ENCODE measurements at places on chromosomes 12 and 14.
A peak's percentile ranks its signal among the peaks of the same experiment; 100 is the strongest.

DNA sequence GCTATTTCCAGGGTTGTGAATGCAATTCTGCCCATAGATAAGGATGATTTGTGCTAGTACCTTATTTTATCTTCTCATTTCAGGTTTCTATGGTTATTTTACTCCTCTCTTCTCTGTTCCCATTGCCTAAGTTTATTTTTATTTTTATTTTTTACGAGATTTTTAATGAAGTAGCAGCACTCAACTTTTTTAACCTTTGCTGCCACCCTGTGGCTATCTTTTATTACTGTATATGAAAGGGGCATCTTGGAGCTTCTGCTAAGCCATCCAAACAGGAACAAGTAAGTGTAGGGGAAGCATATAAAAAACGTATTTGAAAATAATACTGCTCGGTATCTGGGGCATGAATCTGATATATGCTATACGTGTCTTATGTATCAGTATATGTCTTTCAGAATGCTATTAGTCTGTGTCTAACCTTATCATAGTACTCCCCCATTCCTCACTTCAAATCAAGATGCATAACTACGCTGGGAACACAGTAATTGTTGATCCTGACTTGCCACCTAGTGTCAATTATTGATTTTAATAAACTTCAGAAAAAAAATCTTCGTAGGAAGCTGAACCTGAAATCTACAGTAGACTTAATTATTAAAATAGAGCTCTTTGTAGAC lies 60.3 kb downstream of the KLRG1 start:
- DNase-seq = no peak

- peak; percentile 65 for DNase-seq
Observed at GRCh38 chr12:67593041-67593440, 55.5 kb upstream of the DYRK2 start.

- DNase-seq = no peak
Observed at GRCh38 chr12:27279826-27280225, 35.7 kb downstream of the STK38L start.

- no peak for DNase-seq
Observed at GRCh38 chr12:124171231-124171979, 123.5 kb upstream of the RFLNA start.

GRCh38 chr14:102557434-102558226 lies 34.8 kb upstream of the RCOR1 start:
- DNase-seq = peak; percentile 85

DNA sequence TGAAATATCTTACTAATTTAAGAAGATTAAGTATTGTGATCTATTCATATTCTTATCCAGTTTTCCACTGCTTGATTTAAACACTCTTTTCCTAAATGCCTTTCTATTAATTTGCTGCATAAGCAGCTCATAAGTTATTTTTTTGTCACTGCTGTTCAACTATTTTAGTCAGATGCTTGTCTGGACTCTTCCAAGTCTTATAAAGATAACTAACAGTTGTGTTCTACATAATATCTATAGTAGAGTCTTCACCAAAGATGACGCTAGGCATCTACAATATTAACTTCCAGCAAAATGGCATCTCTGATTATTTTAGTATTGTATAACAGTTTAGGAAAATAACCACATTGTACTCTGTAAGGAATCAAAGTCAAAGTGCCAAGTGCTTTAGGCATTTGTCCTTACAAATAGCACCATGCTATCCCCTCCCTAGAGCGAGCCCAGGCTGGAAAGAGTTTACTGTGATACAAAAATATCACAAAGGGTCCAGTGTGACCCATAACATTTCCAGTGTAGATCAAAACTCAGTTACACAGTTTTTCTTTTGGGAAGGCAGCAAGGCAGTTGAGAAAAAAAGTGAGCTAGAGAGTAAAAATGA lies 98.2 kb downstream of the DENND5B start:
- DNase-seq = no peak

DNA sequence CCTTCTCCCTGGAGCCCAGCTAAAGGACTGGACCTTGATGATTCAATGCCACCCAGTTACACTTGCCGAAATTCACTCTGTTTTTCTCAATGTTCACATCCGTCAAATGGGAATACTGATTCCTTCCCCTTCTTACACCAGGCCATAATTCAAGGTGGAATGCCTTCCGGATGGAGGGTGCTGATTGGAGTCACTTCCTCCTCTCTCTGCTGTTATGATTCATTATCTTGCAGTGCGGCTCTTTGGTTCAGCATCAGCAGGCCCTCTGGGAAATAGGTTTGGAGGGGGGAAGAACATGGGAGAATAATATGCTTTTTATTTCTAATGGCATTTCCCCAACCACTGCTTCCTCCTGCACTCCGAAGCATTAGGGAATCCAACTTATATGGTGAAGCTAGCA lies 390.6 kb upstream of the TBX3 start:
- no peak for DNase-seq

DNA sequence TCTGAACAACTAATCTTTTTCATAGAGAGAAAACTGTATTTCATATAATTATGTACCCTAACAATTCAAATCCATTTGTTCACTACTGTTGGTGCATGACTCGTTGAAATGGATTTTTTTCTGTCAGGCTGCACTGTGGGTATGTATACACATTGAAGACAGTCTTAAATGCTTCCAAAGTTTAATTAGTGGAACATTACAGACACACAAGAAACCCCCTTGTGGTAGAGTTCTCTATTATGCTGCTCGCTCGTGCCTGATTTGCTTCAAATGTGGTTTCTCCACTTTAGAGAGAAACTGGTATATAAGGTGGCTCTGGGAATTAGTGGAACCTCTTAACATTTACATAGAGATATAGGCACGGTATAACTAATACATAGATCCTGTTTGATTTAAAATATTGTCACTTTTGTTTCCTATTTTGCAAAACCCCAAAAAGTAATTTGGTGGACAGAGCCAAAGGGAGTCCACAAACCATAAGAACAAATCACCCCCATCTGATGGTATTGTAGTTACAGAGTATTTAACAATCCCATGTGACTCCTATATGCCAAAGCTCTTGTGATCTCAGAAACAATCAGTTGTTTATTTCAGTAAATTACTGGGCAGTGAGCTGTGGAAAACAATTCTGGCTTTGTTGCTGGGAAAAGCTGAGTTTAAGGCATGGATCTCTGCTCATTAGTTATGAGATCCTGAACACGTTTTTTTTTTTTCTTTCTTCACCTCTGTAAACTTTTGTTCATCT lies 159.5 kb downstream of the BRMS1L start:
- no peak for DNase-seq

- DNase-seq = peak; percentile 86
Observed at GRCh38 chr12:47820631-47821345, 1.1 kb upstream of the HDAC7 start.

GRCh38 chr14:41830714-41831406 lies 224.2 kb downstream of the LRFN5 start:
- peak; percentile 71 for DNase-seq

DNA sequence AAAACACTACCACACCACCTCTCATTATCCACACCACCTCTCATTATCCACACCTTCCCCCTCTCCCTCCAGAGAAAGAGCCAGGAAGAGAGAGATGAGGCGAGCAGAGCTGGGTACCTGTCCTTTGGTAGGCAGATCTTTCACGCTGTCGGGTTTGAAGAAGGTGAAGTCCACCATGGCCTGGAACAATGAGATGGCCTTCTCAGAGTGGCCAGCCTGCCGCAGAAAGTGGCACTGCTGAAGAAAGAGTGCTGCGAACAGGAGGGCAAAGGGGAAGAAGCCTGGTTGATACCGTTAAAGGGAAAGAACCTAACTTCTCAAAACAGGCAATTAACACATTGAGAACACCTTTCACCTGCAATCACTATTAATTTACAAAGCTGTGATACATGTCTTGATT lies 30.6 kb downstream of the NRDE2 start:
- no peak for DNase-seq

DNA sequence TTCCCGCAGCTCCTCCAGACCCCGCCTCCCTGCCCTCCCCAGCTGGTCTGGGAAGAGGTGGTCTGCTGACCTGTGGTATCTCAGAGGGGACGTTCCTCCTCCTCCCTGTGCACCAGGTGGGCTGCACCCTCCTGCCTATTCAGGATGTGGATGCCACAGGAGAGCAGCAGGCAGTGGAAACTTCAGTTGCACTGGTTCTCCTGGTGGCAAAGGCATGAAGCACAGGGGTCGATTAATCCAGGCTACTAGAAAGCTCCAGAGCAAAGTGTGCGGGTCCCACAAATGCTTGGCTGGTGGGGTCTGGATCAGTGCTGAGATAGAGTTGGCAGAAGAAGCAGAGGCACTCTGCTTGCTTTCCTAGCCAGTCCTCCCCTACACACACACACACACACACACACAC lies 197.0 kb downstream of the SLC41A2 start:
- DNase-seq = no peak

DNA sequence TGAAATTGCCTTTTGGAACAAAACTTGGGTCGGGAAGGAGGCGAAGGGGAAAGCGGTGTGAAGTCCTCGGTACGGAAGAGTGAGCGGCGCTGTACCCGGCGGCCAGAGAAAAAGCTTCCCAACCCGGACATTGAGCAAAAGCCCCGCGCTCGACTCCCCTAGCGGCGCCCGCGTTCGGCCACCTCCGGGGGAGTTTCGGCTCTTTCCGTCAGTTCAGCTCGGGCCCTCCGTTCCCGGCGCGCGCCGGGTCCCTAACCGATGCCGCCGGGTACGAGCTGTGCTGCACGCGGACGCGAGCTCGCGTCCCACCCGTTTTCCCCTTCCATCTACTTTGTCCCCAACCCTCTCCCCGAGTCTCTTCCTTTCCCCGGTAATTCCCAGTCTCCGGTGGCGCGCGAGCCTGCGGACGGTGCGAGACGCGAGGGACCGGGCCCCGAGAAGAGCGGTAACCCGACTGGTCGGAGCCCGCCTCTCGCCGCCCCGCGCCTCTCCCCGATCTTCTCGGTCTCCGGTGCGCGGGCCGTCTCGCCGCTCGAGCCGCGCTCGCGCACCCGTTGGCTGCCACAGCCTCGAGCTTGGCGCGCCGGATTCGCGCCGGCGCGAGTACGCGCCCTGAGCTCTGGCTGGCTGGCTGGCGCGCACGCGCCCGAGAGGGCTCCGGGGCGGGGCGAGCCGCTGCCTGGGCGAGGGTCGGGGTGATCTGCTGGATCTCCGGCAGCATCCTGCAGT lies 446 bp upstream of the SPATS2 start:
- DNase-seq = peak; percentile 96

GRCh38 chr14:97878206-97878605 lies 1081.0 kb downstream of the VRK1 start:
- no peak for DNase-seq

- no peak for DNase-seq
Observed at GRCh38 chr12:64086946-64087345, 135.2 kb downstream of the KICS2 start.

GRCh38 chr12:101666052-101666728 lies 31.2 kb upstream of the CHPT1 start:
- DNase-seq = no peak

DNA sequence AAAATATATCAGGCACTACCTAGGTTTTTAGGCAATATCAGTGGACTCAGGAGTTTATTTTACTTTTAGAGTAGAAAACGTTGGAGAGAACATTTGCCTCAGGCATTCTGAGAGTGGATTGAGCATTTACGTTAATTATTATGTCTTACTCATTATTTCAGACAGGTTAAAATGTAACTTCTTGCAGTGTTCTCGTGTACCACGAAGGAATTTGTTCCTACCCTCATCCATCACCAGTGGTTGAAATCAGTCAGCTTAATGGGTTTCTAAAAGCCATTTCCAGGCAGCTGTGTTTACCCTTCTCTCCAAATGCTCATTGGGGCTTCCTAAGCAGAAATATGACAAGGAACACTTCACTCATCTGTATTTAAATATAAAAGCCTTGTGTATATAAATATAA lies 9.1 kb upstream of the LDHB start:
- DNase-seq = no peak

DNA sequence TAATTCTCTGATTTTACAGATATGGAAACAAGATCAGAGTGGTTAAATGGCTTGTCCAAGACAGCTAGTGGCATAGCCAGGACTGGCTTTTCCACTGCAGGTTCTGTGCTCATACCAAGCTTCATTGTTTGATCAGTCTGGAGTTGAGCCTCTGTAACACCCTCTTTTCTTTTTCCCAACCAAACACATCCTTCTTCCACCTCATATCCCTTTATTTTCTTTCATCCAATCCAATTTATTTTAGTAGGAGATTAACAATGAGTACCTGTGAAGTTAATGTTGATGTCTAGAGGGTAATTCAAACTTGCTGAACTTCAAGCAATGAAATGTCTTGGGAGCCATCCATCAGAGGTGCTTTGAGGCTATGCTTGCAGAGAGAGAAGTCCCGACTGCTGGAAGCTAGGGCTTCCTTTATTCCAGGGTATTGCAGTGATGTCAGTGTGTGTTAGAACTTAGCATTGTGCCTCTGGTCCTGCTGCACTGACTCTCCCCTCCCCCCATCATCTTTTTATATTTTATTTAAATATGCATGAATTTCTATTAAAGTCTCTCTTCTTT lies 452.1 kb upstream of the PDE3A start:
- DNase-seq = no peak

GRCh38 chr12:85621041-85621440 lies 215.2 kb downstream of the RASSF9 start:
- no peak for DNase-seq

GRCh38 chr12:124279315-124279714 lies 15.6 kb upstream of the RFLNA start:
- no peak for DNase-seq

- DNase-seq = no peak
Observed at GRCh38 chr12:9711664-9712063, 21.2 kb downstream of the CLECL1 start.

DNA sequence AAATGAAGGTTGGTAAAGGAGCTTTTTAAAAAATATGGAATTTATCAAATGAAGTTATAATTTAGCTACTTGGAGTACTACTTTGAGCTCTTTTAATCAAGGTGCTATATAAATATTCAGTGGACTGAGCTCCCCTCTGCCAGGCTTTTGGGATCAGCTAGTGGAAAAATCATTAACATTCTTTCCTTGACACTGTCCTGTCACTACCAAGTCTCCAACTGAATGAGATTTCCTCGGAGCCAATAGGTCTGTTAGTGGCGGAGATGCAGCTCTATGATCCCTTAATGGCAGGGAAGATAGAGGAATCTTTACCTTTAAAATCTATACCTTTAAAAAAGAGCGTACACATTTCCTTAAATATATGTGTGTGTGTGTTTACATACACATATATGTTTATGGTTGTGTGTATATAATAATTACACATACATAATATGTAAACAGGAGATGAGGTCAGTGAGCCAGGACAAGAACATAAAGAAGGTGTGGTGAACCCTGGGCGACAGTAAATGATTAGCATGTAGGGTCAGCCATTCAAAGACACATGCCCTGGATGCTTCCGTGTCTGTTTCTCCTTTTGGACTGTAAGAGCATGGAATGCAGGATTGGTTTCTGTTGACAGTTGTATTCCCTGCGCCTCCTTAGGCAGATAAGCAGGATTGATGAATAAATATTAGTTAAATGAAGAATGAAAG lies 47.7 kb upstream of the ATP2A2 start:
- DNase-seq = no peak

GRCh38 chr12:94140556-94140955 lies 7.8 kb upstream of the PLXNC1 start:
- no peak for DNase-seq

DNA sequence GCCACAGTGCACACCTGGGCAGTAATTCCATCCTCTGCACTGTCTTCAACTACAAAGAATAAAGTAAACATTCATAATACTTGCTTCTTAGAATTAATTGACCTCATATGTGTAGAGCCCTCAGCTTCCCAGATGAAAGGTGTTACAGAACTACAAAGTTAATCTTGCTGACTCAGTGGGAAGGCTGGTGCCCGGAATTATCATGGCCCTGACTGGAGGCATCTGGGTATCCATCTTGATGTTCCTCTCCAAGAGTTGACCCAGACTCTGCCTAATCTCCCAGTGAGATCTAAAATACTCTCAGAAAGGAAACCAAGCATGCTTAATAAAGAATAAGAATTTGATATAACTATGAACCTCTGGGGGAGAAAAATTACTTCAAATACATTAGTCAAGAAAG lies 147.0 kb upstream of the ARID2 start:
- DNase-seq = no peak

All from RWPE2 (cell line).